ENCODE measurements at places on chromosomes 1 and 21.

GRCh38 chr21:44421901-44422840 lies 33.1 kb upstream of the LRRC3 start:
- DNase-seq, result no peak

DNA sequence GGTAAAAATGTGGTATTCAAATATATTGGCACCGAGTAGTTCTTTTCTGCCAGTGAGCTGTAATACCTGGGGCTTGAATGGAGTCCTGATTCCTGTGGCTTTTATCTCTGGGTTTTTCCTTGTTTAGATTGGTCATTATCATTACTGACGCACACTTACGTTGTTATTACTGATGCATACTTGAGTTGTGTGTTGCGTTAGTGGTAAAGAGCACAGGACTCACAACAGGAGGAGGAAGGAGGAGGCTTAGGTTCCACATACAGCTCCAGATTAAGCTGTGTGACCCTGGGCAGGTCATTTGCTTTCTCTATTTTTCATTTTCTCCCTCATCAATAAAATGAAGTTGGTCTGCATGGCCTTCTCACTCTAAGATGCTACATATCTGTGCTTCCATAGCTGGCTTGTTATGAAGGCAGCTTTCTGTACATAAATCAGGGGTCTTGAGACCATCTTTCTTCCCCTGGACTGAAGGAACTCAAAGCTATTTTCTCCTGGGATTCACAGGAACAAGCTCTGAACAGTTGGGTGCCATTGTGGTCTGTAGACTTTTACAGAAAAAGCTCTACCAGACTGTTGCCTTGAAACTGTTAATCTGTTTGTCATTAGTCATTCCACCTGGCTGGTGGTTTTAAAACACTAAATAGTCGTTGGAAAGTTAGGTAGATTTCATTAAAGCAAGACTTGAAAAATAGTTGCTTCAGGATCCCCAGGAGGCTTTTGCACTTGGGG lies 5.6 kb downstream of the ARID1A start:
- no peak for DNase-seq

GRCh38 chr1:46081619-46082018 lies 50.8 kb downstream of the PIK3R3 start:
- no peak for DNase-seq

DNA sequence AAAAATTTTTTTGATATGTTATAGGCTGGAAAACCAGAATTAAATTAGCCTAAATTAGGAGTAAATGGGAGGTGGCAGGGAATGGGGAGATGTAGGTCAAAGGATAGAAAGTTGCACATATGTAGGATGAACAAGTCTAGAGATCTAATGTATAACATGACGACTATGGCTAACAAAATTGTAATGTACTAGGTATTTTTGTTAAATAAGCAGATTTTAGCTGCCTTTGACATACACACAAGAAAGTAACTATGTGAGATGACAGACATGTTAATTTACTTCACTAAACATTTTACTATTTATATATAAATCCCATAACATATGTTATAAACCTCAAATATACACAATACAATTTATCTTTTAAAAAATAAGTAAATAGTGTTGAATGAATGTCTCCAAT lies 30.2 kb upstream of the GLIS1 start:
- no peak for DNase-seq

DNA sequence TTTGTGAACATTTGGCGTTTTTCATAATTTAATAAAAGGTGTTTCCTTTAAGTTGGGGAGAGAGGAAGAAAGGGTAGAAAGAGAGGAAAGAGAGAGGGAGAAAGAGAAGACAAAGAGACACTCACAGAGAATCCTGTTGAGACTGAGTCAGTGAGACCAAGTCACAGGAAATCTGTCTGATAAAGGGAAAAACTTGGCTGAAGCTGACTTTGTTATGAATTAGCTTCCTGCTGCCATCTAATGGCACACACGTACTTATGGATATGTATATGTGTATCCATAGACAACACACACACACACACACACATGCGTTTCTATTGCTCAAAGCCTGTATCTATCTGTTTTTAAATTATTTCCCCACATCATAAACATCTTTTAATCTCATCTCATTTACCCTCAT lies 42.5 kb upstream of the DISC1 start:
- no peak for DNase-seq

- no peak for DNase-seq
Observed at GRCh38 chr1:184031092-184031408, 6.5 kb downstream of the COLGALT2 start.

- no peak for DNase-seq
Observed at GRCh38 chr1:147625362-147625995, 44.8 kb downstream of the ACP6 start.

GRCh38 chr1:180805316-180805715 lies 107.4 kb upstream of the KIAA1614 start:
- no peak for DNase-seq

DNA sequence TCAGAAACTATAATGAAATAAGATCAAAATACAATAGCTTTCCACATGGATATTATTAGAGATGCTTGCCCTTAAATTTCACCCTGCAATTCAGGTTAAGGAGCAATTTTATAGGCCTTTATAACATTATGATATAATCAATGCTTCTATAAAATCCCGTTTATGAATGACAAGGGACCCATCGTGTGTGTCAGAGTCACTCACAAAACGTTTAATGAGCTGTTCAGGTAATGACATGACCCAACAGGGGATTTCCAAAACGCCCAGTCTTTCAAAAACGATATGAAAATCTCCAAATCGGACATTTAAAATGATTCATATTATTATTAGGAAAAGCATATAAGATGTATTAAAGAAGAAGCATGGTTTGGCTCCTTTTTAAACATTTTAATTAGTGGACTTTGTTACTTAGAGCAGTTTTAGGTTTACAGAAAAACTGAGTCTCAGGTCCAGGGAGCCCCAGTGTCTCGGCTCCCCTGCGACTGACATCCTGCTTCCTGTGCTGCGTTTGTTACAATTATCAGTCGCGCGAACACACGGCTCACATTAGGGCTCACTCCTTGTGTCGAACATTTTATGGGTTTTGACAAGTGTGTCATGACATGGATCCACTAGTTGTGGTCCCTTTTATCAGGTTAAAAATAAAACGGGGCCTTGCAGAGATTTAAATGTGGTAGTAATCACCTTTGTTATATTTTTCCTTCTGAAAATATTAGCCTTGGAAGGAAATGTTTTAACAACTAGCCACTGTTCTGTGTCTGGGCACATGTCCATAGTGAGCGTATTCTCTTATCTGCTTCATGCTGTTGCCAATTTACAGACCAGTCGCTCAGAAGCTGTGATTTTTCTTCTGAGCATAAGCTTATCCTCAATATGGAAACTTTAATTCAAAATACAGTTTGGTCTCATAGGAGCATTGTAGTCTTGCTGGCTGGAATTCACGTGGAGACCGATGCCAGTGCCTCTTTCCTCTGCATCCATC lies 52.0 kb upstream of the POFUT2 start:
- DNase-seq, result no peak

DNA sequence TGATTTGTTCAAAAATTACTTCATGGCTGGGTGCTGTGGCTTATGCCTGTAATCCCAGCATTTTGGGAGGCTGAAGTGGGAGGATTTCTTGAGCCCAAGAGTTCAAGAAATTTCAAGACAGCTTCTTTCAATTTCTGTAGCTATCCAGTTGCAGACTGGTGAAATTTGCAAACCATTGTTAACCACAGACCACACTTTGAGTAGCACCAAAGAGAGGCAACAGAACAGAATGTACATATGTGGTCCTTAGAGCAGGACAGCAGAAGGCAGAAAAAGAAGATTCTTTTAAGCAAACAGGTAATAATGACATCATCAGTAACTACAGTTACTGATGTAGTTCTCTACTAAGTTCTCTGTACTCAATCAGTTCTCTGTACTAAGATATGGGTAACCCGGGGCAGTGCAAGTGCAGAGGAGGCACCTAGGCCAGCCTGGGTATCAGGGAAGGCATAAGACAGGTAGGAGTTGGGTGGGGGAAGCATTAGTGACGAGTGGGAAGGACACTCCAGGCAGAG lies 5.5 kb upstream of the KLF17 start:
- no peak for DNase-seq

- no peak for DNase-seq
Observed at GRCh38 chr1:76252431-76252830, 177.9 kb downstream of the ST6GALNAC3 start.

GRCh38 chr1:43563876-43564539 lies 33.3 kb downstream of the PTPRF start:
- no peak for DNase-seq

DNA sequence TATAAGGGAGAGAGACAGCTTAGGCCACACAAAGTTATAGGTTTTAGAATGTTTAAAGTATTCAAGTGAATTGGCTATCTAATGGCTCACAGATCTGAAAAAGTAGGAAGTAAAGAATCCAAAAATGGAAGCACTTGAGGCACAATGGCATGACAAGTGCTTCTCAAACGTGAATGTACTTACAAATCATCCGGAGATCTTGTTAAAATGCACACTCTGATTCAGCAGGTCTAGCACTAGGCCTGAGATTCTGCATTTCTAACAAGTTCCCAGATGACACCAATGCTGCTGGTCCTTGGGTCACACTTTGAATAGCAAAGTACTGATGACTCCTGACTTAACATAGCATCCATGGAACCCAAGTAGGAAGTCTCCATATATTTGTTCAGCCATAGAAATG lies 20.9 kb upstream of the AGL start:
- no peak for DNase-seq

DNA sequence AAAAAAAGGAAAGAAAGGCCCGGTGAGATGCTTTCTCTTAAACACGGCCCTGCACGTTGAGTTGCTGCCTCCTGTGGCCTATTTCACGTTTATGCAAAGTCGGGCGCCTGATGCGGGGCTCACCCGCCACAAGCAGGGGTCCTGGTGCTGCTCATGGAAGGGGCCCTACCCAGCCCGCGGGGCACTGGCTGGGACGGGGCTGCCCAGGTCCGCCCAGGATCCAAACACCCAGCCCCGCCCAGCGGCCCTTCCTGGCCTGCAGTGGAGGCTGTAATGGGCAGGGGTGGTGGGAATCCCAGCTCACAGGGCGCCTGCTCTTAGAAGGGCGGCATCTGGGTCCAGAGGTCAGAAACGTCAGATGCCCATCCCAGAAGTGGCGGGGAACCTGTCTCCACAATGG lies 1.6 kb downstream of the COL6A2 start:
- DNase-seq, result no peak

DNA sequence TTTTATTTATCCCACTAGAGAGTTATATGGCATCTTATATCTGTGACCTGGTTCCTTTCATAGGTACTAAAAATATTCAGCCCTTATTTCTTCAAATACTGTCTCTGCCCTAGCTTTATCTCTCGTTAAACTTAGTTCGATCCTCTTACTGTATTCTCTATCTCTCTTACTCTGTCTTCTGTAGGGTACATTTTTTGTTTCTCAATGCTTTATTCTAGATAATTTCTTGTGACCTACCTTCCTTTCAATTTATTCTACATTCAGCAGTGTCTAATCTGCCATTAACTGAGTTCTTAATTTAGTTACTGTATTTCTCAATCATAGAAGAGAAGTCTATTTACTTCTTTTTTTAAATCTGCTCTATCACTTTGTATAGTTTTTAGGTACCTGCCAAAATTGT lies 1.8 kb upstream of the ZFP69 start:
- DNase-seq, result no peak

- no peak for DNase-seq
Observed at GRCh38 chr21:37827913-37828312, 88.3 kb downstream of the KCNJ6 start.

DNA sequence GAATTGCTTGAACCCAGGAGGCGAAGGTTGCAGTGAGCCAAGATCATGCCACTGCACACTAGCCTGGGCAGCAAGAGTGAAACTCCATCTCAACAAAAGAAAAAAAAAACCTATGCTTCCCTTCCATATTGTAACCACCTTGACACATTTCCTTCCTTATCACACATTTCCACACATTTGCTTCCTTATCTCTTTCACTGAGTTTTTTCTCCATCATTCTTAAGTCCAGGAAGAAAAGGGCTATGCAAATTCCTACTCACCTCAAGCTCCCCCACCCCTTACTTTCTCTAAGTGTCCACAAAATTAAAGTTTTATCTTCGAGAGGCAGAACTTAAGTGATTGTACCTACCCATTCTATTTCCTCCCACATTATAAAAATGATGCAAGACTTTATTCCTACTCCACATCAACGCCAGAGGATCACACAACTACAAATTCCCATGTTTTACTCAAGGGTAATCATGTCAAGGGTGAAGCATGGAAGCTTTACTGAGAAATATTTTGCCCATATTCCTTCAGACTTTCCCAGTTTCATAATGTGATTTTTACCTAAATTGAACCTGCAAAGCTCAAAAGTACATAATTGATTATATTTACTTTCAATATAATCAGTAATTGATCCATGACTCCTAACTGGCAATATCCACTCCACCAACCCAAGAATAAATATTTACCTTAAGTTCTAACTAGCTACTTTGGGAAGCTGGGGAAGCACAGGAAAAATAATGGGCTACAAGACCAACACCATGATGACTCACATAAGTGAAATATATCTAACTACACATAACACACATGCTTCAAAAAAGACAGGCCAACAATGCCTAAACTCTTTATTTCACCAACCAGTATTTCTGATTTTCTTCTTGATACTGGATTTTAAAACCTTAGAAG lies 9.3 kb downstream of the WDR77 start:
- no peak for DNase-seq

DNA sequence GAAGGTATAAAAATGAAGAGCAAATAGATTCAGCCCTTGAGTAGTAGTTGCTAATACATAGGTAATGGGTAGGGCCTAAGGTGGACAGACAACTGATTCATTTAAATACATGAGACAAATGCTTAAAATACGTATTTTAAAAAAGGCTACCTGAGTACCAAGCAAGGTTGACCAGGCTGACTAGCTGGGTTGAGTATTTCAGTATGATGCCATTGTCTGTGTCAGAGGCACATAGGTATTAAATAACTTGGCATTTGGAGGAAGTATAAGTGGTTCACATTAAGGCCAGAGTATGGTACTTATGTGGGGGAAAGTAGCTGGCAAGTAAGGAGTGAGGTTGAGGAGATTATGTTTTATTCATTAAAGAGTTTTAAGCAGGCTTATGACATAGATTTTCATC lies 19.4 kb downstream of the NEK7 start:
- no peak for DNase-seq

- no peak for DNase-seq
Observed at GRCh38 chr1:29946057-29946456, 709.7 kb downstream of the PTPRU start.

GRCh38 chr1:125119024-125119441 lies 3934.3 kb downstream of the SRGAP2C start:
- no peak for DNase-seq

DNA sequence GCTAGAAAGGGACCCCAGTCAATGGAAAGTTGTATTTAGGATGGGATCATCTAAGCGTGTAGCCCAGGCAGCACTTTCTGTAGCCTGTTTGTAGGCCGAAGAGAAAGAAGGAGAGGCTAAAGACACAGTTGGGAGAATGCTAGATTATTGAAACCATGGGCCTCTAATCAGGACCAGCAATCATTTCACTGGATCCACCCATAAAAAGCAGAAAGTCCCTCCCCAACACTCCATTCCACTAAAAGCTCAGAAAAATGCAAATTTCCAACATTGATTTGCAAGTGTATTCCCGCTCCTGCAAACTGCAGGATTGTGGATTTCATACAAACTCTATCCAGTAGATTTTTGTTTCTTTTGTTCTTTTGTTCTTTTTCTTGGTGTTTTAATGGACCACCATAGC lies 51.2 kb upstream of the FMOD start:
- no peak for DNase-seq
